Activated T-helper 2 cell treated with anti-CD3 and anti-CD28 coated beads, Interferon-gamma antibody, Interleukin-2, Interleukin-4, amounts not matched to agents 10 μg/mL and 5 μg/mL and 100 μg/mL, durations not matched to agents 14 hours and 24 hours and 36 hours (primary cell): ENCODE measurements at places on chromosomes 2 and 18.

- no peak overlapping the region for H3K27ac ChIP-seq
- H3K4me3 ChIP-seq, result no peak overlapping the region
- no peaks in the 10 kb centered on the region for H3K27me3 ChIP-seq
- DNase-seq, result no peak
- peaks cover 7% of the 10 kb centered on the region for H3K4me1 ChIP-seq
Measured at GRCh38 chr2:25367296-25367695, 25.6 kb upstream of the DNMT3A start.

DNA sequence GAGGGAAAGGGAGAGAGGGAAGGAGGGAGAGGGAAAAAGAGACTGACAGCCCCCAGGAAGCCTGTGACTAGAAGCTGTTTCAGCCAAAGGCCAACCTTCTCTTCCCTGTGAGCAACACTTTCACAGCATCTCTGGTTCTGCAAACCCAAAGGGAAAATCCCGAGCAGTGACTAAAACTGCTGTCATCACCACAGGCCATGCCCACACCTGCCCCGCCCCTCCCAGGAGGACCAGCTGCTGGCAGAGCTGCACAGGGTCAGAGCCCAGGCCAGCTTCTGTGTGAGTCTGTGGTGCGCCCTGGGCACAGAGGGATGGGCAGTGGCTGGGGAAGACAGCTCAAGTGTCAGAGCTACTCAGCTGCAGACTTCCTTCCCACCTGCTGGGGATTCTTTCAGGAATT lies 64.9 kb upstream of the OTOS start:
- H3K4me3 ChIP-seq, result no peak overlapping the region
- no peaks in the 10 kb centered on the region for H3K36me3 ChIP-seq
- no peak for DNase-seq

DNA sequence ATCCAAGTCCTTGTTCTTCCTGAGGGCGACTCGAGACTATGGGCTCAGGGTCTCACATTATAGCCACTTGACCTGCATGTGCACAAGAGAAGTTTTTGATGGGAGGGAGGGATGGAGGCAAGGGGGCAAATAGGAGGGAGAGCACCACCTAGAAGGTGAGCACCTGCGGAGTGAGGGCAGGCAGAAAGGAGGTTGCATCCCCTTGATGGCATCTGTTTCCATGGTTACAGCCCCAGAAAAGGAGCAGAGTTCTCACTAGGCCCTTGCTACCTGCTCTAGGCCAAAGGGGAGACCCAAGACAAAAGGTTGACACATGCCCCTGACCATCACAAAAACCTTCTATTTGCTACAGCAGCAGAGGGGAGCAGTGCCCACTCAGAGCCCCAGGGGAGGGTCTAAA lies 131.5 kb upstream of the SERTAD2 start:
- H3K4me1 ChIP-seq, result no peaks in the 10 kb centered on the region
- H3K27me3 ChIP-seq, result no peaks in the 10 kb centered on the region
- DNase-seq, result no peak
- no peak overlapping the region for H3K4me3 ChIP-seq

- no peak overlapping the region for H3K4me3 ChIP-seq
- H3K27me3 ChIP-seq, result no peaks in the 10 kb centered on the region
- H3K4me1 ChIP-seq, result no peaks in the 10 kb centered on the region
- no peaks in the 10 kb centered on the region for H3K36me3 ChIP-seq
- H3K27ac ChIP-seq, result no peak overlapping the region
Measured at GRCh38 chr18:37611614-37612279, 46.1 kb upstream of the CELF4 start.

DNA sequence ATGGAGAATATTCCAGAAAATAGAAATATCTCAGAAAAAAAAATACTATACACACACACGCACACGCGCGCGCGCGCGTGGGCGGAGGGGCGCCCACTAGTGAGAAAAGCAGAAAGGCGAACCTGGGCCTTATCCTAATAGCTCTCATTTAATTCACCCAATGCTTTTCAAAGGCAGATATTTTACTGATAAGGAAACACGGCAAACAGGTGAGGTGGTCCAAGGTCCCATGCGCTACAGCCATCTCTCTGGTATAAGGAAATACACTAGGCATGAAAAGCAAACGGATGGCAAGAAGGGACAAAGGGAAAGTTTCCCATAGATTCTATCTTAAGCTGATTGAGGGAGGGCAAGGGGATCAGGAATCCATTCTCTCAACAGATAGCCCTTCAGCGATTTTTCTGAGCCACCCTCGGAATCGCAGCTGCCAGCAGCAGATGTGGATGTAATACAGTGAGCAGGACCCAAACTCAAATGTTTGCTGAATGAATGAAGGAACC lies 136.7 kb downstream of the TMEM247 start:
- no peaks in the 10 kb centered on the region for H3K27me3 ChIP-seq
- peak overlapping the region; percentile 95 for H3K27ac ChIP-seq
- peaks cover 27% of the 10 kb centered on the region for H3K4me1 ChIP-seq

DNA sequence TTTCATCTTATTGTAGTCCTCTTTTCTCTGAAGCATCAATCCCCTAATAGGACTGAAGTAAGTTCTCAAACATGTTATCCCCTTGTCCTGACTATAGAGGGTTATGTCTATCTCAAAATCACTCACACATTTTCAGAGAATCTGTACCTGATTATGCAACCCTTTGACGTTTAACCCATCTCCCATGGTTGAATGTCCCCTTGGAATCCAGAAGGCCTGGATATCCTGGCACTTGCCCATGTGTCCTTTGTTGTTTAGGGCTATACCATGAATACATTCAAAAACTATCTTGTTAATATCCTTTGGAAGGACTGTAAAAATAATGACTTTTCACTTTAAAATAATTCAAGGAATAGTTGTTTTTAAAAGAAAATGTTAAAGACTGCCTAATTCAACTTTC lies 66.3 kb upstream of the PSMD14 start:
- no peaks in the 10 kb centered on the region for H3K27me3 ChIP-seq
- no peak for DNase-seq
- peaks cover 15% of the 10 kb centered on the region for H3K36me3 ChIP-seq

DNA sequence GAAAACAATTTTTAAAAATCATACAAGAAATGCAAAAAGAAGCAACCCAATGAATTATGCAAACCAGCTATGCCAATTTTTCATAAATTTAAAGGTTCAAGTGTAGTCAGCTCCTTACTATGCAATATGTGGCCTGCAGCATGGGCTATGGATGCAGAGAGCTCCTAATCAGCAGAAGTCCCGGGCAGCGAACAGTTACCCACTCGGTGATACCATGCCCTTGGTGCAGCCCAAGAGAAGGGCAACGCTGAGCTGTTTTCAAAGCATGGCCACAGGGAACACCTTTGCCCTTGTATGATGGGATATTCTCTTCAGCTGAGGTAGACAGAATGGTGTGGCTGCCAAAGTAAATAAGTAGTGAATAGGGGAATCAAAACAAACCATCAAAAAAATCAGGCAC lies 17.3 kb upstream of the ARL5A start:
- DNase-seq, result no peak
- H3K27me3 ChIP-seq, result peaks cover 22% of the 10 kb centered on the region

GRCh38 chr2:72028351-72028995 lies 119.2 kb downstream of the CYP26B1 start:
- H3K36me3 ChIP-seq, result no peaks in the 10 kb centered on the region
- no peak overlapping the region for H3K27ac ChIP-seq
- H3K4me3 ChIP-seq, result no peak overlapping the region
- no peaks in the 10 kb centered on the region for H3K4me1 ChIP-seq

DNA sequence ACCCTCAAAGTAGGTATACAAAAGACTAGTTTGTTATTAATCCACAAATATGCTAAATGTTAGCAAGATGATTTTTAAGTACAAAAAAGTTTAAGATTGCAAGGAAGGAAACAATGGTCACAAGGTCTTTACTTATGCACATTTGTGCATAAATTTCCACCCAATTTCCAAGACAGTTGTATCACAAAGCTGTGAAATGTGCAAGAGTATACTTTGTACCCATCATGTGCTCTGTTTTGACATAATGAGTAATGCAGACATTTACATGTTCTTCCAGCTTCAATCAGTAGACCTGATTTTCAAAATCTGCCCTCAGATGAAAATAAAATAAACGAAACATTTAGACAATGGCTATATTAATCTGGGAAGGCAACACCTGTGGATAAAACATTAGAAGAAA lies 27.0 kb downstream of the SLC5A7 start:
- H3K27ac ChIP-seq, result no peak overlapping the region
- H3K36me3 ChIP-seq, result no peaks in the 10 kb centered on the region
- H3K4me1 ChIP-seq, result no peaks in the 10 kb centered on the region
- H3K4me3 ChIP-seq, result no peak overlapping the region
- DNase-seq, result no peak
- H3K27me3 ChIP-seq, result no peaks in the 10 kb centered on the region

- H3K27ac ChIP-seq, result peak overlapping the region; percentile 60
- DNase-seq, result no peak
- H3K4me1 ChIP-seq, result peaks cover 52% of the 10 kb centered on the region
- no peaks in the 10 kb centered on the region for H3K27me3 ChIP-seq
- no peak overlapping the region for H3K4me3 ChIP-seq
Measured at GRCh38 chr18:46262856-46263255, 158.7 kb downstream of the HAUS1 start.

- H3K4me1 ChIP-seq, result peaks cover 77% of the 10 kb centered on the region
- peak overlapping the region; percentile 74 for H3K4me3 ChIP-seq
- H3K36me3 ChIP-seq, result peaks cover 92% of the 10 kb centered on the region
Measured at GRCh38 chr2:157414050-157414449, 29.8 kb downstream of the CYTIP start.

GRCh38 chr18:44853430-44853829 lies 172.7 kb downstream of the SETBP1 start:
- H3K27ac ChIP-seq, result no peak overlapping the region
- H3K27me3 ChIP-seq, result peaks cover 7% of the 10 kb centered on the region
- no peak for DNase-seq
- no peak overlapping the region for H3K4me3 ChIP-seq

GRCh38 chr2:113240150-113240914 lies 38.4 kb downstream of the PAX8 start:
- peak overlapping the region; percentile 80 for H3K27ac ChIP-seq
- no peak overlapping the region for H3K4me3 ChIP-seq
- no peaks in the 10 kb centered on the region for H3K27me3 ChIP-seq
- H3K4me1 ChIP-seq, result peaks cover 20% of the 10 kb centered on the region
- H3K36me3 ChIP-seq, result no peaks in the 10 kb centered on the region
- no peak for DNase-seq

GRCh38 chr2:45011621-45012602 lies 2.7 kb upstream of the SIX2 start:
- peaks cover 5% of the 10 kb centered on the region for H3K4me1 ChIP-seq
- H3K27ac ChIP-seq, result no peak overlapping the region
- H3K36me3 ChIP-seq, result no peaks in the 10 kb centered on the region
- peaks cover 87% of the 10 kb centered on the region for H3K27me3 ChIP-seq
- DNase-seq, result no peak

DNA sequence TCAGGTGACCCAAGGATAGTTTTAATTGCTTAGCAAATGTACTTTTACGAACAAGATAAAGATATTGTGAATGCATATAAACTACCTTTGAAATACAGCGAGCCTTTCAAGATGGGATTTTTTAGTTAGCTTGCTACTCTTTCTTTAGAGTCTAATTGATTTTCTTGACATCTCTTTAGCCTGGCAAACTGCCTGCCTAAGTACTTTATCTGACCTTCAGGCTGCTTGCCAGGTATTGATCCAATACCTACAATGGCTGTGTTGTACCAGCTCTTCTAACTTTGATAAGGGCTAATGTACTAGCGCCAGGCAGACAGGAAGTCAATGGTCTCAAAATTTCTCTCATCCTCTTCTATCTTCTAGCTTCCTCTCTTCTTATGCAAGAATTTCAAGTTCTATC lies 414.4 kb upstream of the ACVR2A start:
- DNase-seq, result no peak
- peaks cover 4% of the 10 kb centered on the region for H3K4me1 ChIP-seq

- no peak overlapping the region for H3K27ac ChIP-seq
- H3K27me3 ChIP-seq, result no peaks in the 10 kb centered on the region
- DNase-seq, result no peak
- H3K4me3 ChIP-seq, result no peak overlapping the region
- H3K36me3 ChIP-seq, result no peaks in the 10 kb centered on the region
Measured at GRCh38 chr18:8844721-8845148, 139.4 kb downstream of the MTCL1 start.

DNA sequence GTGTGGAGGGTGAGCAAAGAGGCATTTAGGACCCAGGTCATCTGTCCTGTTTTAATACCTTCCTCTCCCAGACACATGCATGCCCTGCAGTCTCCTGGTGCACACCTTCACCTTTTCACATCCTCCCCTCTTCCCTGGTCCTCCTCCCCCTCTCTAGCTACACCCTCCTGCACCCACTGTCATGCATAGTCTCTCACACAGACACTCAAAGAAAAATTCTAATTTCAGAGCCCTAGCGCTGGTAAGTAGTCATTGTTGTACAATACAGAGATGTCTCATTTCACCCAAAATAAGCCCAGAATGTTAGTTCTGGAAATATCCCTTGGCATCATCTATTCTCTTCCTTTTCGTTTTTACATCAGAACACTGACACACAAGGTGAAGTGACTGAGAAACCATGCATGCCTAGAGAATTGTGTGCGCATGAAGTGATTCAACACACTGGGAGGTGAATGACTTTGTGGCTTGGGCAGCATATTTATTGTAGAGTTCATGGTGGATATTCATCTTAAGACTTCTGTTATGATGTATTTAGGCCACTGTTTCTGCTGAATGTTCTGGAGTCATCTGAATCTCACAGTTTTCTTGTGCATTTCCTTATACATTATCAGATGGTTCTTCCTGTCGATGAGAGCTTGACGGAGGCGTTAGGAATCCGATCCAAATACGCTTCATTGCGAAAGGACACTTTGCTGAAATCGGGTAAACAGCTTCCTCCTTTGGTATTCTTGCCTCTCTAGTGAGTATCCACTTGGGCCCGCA lies 69.9 kb downstream of the COA5 start:
- H3K27ac ChIP-seq, result peak overlapping the region; percentile 14
- H3K4me3 ChIP-seq, result no peak overlapping the region
- peaks cover 8% of the 10 kb centered on the region for H3K4me1 ChIP-seq
- peaks cover 71% of the 10 kb centered on the region for H3K36me3 ChIP-seq
- H3K27me3 ChIP-seq, result no peaks in the 10 kb centered on the region
- DNase-seq, result no peak

DNA sequence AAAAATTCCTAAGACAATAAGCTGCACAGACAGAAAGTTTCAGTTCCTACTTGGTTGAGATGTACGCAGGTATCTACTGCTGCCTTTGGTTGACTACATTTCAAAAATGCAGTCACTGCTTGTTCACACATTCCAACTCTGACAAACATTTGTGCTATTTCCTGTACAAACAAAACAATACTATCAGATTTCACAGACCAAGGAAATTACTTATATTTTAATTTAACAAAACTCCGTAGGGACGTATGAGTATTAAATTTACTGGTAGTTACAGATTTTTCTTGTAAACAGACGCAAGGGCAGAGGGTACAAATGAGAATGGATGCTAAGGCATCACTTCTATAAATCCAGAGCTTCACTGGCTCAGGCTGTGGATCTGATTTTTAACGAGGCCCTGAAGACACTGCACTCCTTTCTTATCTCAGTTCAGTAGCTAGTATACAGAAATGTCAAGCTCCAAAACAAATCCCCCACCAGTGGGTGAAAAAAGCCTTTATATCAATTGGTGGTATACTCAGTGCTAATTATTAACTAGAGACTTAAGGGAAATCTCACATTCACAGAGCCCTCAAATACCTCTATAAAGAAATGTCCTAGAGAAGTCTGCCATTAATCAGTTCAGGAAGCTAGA lies 31.7 kb upstream of the TTC32 start:
- H3K27me3 ChIP-seq, result no peaks in the 10 kb centered on the region
- DNase-seq, result no peak
- no peak overlapping the region for H3K4me3 ChIP-seq
- H3K27ac ChIP-seq, result no peak overlapping the region
- H3K4me1 ChIP-seq, result no peaks in the 10 kb centered on the region
